ENCODE measurements at places on chromosomes 2 and 18.

GRCh38 chr2:221844212-221845020, 272.3 kb upstream of the EPHA4 start:
- DNase-seq: no peak

GRCh38 chr2:148814143-148814859, 60.7 kb upstream of the KIF5C start:
- DNase-seq: no peak

- no peak for DNase-seq
Observed at GRCh38 chr2:189485146-189485545, 43.9 kb downstream of the WDR75 start.

DNA sequence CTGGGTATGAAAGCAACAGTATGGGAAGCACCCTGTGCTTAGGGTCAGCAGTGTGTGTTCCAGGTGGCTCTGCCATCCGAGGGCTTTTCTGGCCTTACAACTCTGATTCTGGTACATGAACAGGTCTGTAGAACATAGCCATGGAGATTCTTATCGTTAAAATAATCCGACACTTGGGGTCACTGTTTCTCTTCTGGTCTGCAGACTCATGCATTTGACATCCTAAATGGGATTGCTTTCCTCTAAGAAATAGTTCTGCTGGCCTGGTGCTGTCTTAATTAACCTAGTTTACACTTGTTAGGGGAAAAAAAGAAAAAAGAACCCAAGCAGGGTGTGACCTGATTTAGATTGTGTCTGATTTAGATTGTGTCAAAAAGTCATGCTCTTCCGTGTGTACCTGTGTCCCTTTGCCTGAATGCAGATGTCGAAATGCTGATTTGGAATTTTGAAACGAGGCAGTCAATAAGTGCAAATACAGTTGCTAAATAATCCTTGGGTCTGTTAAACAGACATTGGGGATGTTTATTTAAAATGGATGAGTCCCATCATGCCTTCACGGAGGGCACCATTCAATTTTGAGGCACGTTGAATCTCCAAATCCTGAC, 59.6 kb downstream of the TRPM8 start:
- DNase-seq: peak; percentile 70

DNA sequence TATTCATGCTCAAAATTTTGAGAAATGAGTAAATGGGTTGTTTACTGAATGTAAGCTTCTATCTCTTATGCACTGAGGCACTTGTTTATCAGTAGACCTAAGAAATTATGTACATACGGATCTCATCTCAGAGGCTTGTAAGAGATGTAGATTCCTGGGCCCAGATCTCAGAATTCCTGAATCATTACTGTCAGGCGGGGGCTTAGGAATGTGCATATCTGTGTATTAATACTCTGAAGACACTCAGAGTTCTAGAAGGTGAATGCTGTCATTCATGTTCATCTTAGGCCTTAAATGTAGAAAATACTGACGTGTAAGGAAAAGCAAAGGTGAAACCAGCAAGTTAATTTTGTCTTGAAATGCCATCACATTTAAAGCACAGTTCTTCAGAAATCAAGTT, 169.6 kb downstream of the FMNL2 start:
- DNase-seq: no peak

DNA sequence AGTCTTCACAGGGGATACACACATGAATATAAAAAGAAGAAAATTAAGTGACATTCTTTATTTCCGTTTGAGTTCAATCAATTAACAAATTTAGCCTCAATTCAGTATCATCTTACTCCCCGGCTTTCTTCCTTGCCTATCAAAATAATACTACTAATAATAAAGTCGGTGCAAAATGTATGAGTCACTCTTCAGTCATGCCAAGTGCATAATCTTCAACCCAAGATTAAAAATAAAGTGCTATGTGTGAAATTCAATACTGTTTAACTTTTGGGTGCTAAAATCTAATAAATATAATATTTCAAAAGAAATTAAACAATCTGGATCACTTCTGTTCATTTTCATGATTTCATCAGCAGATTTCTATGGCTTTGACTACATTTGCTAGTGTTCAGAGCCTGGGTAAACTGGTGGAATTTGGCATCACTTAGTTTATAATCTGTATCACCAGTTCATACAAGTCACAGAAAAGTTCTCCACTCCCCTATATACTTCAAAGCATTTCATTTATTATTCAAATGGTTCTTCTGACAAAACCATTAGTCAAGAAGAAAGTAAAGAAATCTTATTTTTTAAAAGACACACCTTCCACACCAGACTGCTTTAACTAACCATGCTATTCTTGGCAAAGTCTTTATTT, 183.6 kb downstream of the THADA start:
- peak; percentile 25 for DNase-seq

DNA sequence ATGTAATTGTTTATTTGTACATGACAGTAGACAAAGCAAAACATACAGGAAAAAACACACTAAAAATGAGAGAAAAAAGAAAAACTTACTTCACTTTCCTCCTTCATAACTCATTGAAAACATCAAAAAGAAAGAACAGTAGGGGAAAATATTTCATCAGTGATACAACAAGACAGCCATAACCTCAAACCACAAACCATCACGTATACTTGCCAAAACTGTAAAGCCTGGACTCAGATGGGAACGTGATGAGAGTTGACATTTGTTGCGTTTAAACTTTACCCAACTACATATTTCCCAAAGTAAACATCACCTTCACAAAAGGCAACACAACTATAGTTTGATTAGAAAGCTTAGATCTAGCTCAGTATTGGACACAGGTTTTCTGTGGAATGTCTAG, 278.2 kb upstream of the COL3A1 start:
- DNase-seq: peak; percentile 47

Data from mammary epithelial cell (primary cell).